ENCODE measurements at places on chromosomes 12 and 14. TPM values are rescaled to one million over a fixed set of nuclear protein-coding genes. Genes with fewer than 3 reads are reported as not detected.

The SLC25A21 gene
- 2.0 TPM for total RNA-seq

The CCDC88C gene
- total RNA-seq, result 38.6 TPM

The STYX gene
- total RNA-seq, result 15.8 TPM

The RHOJ gene
- 13.4 TPM for total RNA-seq

The DAO gene
- total RNA-seq, result 0.53 TPM

The BLTP3B gene
- total RNA-seq, result 36.8 TPM

The LTB4R2 gene
- total RNA-seq, result 9.1 TPM

The PLEKHG7 gene
- total RNA-seq, result 0.58 TPM

The ASCL1 gene
- total RNA-seq, result 0.23 TPM

The CORO1C gene
- total RNA-seq, result 77.1 TPM

The TAS2R31 gene
- total RNA-seq, result 18.9 TPM

The DDHD1 gene
- total RNA-seq, result 19.7 TPM

The PZP gene
- 1.6 TPM for total RNA-seq

The SERPINA10 gene
- total RNA-seq, result 0.06 TPM

The GTF2A1 gene
- total RNA-seq, result 39.3 TPM

The MAP3K12 gene
- total RNA-seq, result 18.1 TPM

The FERMT2 gene
- total RNA-seq, result 147 TPM

The SPIC gene
- 0.18 TPM for total RNA-seq

The FOXG1 gene
- total RNA-seq, result 0.06 TPM

The LRIG3 gene
- total RNA-seq, result 82.7 TPM

The GLIPR1L2 gene
- 3.4 TPM for total RNA-seq

The SIX4 gene
- 11.9 TPM for total RNA-seq

The KIAA0586 gene
- total RNA-seq, result 21.2 TPM

The KCNMB4 gene
- total RNA-seq, result 8.9 TPM

The LRRIQ1 gene
- total RNA-seq, result 17.0 TPM

The AQP2 gene
- total RNA-seq, result 339 TPM

All from metanephros (tissue), 2 donors.